ENCODE measurements at places on chromosomes 5 and 9. TPM values are rescaled to one million over a fixed set of nuclear protein-coding genes. Genes with fewer than 3 reads are reported as not detected.
A peak's percentile ranks its signal among the peaks of the same experiment; 100 is the strongest.

GRCh38 chr9:77440057-77440456 lies 208.1 kb downstream of the GNA14 start:
- no peak for DNase-seq

- DNase-seq = no peak
Measured at GRCh38 chr9:98262056-98262455, 6.6 kb upstream of the TBC1D2 start.

DNA sequence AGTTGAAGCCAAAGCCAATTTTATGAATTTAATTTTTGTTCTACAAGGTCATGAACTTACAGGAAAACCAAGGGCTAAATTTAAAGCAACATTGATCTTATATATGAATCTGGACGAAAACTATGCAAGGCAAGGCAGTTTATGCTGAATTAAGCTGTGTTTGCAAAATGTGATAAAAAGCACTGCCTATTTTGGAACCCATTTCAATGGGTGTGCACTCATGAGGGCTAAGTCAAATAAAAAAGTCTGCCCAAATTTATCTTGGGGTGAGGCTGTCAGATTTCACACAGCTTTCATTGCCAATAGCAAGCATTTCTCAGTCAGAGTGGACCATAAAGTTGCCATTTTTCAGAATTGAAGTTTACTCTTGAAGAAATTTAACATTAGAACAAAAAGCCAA lies 199.9 kb downstream of the LURAP1L start:
- DNase-seq = no peak

- peak; percentile 58 for DNase-seq
Measured at GRCh38 chr9:35732800-35733541, 505 bp downstream of the CREB3 start.

DNA sequence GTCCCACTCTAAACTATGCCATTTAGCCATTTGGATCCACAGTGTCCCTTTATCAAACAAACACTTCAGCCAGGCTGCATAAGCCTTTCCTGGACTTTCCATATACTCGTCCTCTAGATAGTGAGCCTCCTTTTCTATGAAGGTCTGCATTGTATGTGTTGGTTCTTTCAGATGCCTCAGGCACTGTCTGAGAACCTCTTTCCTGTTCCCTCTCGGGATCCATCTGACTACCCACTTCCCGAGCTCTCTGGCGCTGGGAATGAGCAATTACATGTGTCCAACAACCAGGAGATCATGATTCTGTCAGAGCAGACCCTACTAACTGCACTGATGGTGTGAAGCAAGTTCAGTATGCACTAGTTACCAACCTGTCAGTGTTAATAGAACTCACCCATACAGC lies 14.2 kb downstream of the SMC2 start:
- DNase-seq = no peak

GRCh38 chr9:116617389-116617788 lies 69.7 kb upstream of the TRIM32 start:
- DNase-seq = no peak

- no peak for DNase-seq
Measured at GRCh38 chr9:73009649-73010288, 56.9 kb upstream of the ALDH1A1 start.

GRCh38 chr9:122015170-122015821 lies 77.8 kb downstream of the TTLL11 start:
- no peak for DNase-seq

DNA sequence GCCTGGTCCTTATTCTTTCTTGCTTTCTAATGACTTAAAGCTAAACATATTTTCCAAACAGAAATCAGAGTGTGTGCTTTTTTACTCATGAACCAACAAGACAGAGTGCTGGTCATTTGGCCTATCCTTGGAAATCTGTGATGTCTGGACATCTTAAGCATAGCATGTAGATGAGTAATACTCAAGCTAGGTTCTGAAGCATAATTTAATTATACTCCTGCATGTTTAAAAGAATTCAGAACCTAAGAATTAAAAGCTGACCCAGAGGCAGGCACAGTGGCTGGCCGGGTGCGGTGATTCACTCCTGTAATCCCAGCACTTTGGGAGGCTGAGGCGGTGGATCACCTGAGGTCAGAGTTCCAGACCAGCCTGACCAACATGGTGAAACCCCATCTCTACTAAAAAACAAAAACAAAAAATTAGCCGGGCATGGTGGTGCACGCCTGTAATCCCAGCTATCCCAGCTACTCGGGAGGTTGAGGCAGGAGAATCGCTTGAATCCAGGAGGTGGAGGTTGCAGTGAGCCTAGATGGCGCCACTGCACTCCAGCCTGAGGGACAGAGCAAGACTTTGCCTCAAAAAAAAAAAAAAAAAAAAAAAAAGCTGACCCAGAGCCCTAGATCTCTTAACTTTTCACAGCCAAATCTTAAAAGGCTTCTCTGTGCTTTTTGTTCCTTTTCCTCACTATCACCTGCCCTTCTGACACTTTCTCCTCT lies 16.2 kb upstream of the TJP2 start:
- DNase-seq = no peak

DNA sequence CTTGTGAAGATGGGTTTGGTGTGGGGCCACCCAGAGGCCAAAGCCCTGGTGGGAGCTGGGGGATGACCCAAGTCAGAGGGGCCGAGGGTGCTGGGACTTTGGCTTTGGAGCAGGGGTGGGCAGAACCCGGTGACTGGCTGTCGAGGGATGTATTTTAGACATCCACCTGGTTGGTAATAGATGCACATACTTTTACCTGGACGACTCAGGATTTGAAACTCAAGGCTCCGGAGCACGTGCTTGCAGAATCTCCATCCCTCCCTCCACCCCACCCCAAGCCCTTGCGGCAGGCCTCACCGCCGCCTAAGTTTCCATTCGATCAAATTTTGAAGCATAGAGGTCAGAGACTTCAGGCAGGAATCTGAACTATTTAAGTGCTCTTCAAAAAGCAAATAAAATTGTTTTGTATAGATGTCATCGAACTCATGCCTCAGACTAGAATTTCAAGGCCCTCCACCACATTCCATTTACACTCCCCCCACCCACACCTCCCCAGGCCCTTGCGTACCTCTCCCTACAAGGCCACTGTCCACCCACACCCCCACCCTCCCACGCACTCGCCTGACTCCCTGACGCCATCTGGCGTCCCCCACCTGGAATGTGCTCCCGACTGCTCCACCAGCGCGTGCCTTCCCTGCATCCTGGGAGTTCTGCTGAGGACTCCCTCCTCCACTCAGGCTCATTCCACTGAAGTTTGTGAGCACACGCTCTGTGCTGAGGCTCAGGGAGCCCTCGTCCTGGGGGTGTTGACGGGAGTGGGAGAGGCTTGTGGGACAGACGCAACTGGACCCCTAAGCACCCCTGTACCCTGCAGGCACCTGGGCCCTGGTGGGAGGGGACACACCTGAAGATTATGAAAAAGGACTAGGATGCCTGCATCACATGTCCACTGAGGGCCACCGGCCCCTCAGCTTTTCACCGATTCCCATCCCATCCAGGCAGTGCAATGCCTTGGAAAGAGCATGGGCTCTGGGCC lies 56.4 kb upstream of the RPL26L1 start:
- peak; percentile 75 for DNase-seq

DNA sequence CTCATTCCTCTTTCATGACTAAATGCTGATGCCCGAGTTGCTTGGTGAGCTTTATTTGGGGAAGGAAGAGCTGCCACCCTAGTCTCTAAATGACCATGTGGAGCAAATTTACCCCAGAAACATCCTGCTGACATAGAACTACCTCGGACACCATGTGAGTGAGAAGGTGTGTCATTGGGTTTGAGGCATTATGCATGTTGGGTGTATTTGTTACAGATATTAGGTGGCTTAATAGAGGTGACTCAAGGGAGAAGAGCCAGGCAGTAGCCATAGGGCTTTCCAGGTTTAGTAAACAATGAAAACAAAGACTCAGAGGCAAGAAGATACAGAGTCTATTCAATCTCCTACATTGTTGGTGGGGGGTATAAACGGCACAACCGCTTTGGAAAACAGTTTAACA lies 581.5 kb downstream of the CCDC171 start:
- DNase-seq = no peak

- no peak for DNase-seq
Measured at GRCh38 chr5:159217236-159217635, 7.9 kb upstream of the RNF145 start.

- DNase-seq = no peak
Measured at GRCh38 chr9:98907055-98907454, 36.7 kb upstream of the COL15A1 start.

- no peak for DNase-seq
Measured at GRCh38 chr5:112018846-112019245, 261.9 kb upstream of the NREP start.

DNA sequence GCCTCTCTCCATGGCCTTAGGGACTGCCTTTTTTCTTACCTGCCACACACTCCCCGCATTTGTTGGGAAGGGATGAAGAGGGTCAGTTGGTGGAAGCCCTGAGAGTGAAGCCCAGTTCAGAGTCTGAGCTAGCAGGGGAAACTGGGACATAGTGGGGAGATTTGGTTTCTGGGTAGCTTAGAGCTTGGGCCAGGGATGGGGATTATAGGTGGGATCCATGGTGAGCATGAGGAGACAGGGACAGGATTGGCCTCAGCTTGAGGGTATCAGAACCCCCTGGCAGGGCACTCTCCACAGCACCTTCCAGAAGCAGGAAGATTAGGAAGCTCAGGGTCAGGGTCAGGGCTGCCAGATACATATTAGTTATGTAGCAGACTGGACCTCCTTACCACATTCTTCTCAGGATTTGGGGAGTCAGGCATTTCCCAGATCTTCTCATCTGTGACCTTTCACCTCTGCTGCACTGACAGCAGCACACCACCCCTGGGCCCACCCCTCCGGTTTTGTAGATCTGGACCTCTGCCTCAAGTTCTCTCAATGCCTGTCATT lies 17.9 kb downstream of the OR13J1 start:
- no peak for DNase-seq

DNA sequence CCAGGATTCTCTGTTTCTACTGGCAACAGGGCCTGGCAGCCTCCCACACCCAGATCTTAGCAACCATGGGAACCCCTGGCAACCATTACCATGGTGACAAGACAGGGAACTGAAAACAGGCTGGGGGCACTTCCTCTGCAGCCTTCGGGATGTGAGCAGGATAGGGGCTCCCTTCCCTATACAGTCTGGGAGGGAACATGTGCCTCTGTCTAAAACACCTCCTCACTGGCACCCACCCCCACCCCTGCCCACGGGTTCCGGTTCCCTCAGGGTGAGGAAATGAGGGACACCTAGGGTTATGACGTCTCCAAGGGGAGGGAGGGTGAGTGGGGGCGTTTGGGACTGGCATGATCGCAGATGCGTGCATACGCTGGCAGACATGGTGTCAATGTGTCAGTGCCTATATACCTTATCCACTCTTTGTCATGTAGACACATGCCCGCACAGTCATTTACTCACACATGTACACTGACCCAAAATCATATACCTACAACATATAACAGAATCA lies 3.0 kb upstream of the DNAJB5 start:
- peak; percentile 62 for DNase-seq

DNA sequence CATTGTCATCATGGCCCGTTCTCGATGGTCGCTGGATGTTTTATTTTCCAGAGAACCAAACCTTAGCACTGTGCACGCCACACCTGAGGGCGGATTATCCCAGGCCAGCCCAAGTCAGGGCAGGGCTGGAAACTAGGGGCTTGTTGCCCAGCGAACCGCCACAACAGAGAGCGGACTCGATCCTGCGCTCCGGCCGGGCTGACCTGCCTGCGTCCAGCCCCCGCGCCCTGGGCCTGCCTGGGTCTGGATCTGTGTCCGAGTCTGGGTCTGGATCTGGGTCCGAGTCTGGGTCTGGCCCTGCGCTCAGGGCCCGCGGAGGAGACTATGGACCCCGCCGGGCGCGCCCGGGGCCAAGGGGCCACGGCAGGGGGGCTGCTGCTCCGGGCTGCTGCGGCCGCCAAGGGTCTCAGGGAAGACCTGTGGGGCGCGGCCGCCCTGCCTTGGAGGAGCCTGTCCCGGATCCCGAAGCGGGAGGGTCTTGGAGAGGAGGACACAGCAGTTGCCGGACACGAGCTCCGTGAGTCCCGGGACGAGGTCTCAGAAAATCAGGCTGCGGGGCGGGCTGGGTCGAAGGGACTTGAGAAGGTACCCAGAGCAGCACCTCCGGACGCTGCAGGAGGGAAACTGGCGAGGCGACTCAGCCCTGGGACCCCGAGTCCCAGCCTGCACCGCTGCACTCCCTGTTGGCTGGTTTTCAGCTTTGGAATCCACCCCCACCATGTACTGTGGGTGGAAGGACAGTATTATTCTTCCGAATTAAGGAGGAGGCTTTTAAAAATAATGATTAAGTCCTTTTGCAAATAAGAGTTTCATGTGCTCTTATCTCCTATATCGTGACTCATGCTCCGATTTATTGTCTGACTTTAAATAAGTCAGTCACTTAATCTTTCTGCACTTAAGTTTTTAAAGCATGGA lies at the start of gene ANKDD1B:
ANKDD1B (plus strand) TSS at position 143 of the 915 bp plus-strand sequence; CDS start at position 325, 182 bp downstream.
- peak; percentile 60 for DNase-seq

GRCh38 chr5:10329820-10330481 lies 22.2 kb upstream of the CMBL start:
- DNase-seq = no peak

DNA sequence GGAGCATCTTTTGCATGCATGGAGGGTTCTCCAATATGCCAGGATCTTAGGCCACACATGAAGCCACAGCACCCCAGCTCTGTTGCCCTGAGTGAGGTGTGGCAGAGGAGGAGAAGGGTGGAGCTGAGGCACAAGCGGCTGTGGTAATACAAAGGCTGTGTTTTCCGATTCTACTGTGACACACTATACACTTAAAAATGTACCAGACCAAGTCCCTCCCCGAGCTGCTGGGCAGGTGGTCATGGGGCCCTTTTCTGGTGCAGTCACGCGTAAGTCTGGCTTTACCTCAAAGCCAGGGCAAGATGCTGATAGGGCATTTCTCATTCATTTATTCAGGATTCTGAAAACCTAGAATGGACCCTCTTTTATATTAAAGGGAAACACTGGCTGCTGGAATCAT lies 3.7 kb downstream of the ADGRV1 start:
- no peak for DNase-seq

DNA sequence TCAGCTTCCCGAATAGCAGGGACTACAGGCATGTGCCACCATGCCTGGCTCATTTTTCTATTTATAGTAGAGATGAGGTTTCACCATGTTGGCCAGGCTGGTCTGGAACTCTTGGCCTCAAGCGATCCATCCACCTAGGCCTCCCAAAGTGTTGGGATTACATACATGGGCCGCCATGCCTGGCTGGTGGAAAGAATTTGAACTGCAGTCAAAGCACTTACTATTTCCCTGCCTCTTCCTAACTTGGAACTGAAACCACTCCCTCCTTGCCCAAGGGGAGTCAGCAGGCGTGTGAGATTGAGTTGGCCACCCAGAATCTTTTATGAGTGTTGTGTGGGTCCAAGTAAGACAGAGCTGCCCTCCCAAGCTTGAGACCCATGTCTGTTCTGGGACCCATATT lies 86.1 kb upstream of the PTPN3 start:
- no peak for DNase-seq

Gene ESM1
- total RNA-seq = not detected

Gene FAM200C
- total RNA-seq = 1.1 TPM

Gene KIF20A
- 3.1 TPM for total RNA-seq

Gene PKD2L2
- total RNA-seq = not detected

Gene KIAA0825
- 5.9 TPM for total RNA-seq

Gene DPH7
- total RNA-seq = 52.5 TPM

Gene IFNA14
- not detected for total RNA-seq

Gene CYSRT1
- total RNA-seq = not detected

Gene CAVIN4
- total RNA-seq = not detected

Gene INSL6
- total RNA-seq = not detected

Gene TLE1
- total RNA-seq = 18.7 TPM

Gene ALDH1A1
- 281 TPM for total RNA-seq

Gene IL13
- not detected for total RNA-seq

Gene FOXD4L5
- 0.38 TPM for total RNA-seq
